ENCODE measurements at places on chromosomes 4 and X.
A peak's percentile ranks its signal among the peaks of the same experiment; 100 is the strongest.

- H3K27me3 ChIP-seq = no peaks in the 10 kb centered on the region
- no peaks in the 10 kb centered on the region for H3K4me1 ChIP-seq
- DNase-seq = no peak
- no peaks in the 10 kb centered on the region for H3K36me3 ChIP-seq
- no peak overlapping the region for H3K4me3 ChIP-seq
Measured at GRCh38 chr4:46933686-46934085, 24.6 kb upstream of the COX7B2 start.

GRCh38 chrX:148905400-148905799 lies 405.0 kb downstream of the AFF2 start:
- H3K36me3 ChIP-seq = no peaks in the 10 kb centered on the region
- no peak for DNase-seq
- H3K27me3 ChIP-seq = no peaks in the 10 kb centered on the region
- H3K4me3 ChIP-seq = no peak overlapping the region
- H3K4me1 ChIP-seq = no peaks in the 10 kb centered on the region
- H3K27ac ChIP-seq = no peak overlapping the region

DNA sequence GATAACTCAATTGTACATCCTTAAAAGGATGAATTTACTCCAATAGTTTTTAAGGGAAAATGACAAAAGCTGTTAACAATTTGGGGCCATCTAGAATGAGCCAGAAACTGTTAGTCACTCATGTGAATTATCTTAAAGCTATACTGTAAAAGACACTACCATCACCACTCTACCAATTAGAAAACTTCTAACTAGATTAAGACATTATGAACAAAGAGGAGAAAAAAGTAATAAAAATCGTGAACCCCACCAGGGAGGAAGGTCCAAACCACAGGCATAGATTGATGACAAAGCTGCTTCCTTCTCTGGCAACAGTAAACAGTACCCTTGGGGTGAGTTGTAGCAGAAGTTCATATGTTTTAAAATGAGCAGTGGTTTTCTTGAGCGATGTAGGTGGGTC lies 106.1 kb downstream of the PDGFC start:
- DNase-seq = no peak
- no peaks in the 10 kb centered on the region for H3K27me3 ChIP-seq
- H3K4me3 ChIP-seq = no peak overlapping the region

- H3K4me1 ChIP-seq = peaks cover 25% of the 10 kb centered on the region
- no peak for DNase-seq
- H3K36me3 ChIP-seq = no peaks in the 10 kb centered on the region
- no peaks in the 10 kb centered on the region for H3K27me3 ChIP-seq
- H3K4me3 ChIP-seq = no peak overlapping the region
Measured at GRCh38 chr4:47839259-47839658, 1.4 kb upstream of the CORIN start.

GRCh38 chrX:23656091-23656490 lies 11.2 kb upstream of the PRDX4 start:
- H3K4me3 ChIP-seq = no peak overlapping the region
- DNase-seq = no peak
- H3K27me3 ChIP-seq = no peaks in the 10 kb centered on the region
- no peak overlapping the region for H3K27ac ChIP-seq
- H3K4me1 ChIP-seq = no peaks in the 10 kb centered on the region
- no peaks in the 10 kb centered on the region for H3K36me3 ChIP-seq

DNA sequence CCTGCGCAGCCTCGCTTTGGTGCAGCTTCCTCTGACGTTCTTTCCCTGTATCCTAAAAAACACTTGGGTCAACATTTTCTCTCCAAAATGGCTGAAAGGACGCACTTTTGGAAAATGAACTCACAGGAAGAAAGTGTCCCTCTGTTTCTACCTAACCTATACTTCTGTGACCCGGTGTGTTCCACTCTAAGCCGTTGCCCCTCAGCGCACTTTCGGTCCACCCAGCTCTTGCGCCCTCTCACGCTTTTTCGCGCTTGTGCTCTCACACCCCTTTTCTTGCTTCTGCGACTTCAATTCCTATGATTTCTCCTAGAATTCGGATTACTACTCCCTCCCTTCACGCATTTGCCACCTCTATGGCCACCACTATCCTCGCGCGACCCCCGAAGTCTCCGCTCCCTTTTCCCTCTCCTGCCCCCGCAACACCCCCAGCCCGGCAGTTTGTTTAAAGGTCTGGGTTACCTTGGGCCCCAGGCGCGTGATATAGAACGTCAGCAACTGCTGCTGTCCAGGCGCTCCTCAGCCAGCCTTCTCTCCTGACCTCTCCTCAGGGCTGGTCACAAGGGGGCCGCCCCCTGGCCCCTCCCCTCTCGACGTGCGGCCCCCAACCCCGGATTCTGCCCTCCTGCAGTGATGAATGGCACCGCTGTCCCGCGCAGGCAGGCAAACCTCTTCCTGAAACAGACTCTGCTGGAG lies at the start of gene USP51:
TSS of gene USP51 (minus strand) at position 535 of the 696 bp plus-strand sequence. CDS start 909 bp downstream, outside the sequence.
- peak within 1 kb of the TSS; percentile 91 for H3K27ac ChIP-seq
- H3K4me1 ChIP-seq = no peaks in the 10 kb centered on the region
- DNase-seq = peak; percentile 52
- H3K4me3 ChIP-seq = peak within 1 kb of the TSS; percentile 72
- H3K36me3 ChIP-seq = no peaks in the 10 kb centered on the region
- no peaks in the 10 kb centered on the region for H3K27me3 ChIP-seq

DNA sequence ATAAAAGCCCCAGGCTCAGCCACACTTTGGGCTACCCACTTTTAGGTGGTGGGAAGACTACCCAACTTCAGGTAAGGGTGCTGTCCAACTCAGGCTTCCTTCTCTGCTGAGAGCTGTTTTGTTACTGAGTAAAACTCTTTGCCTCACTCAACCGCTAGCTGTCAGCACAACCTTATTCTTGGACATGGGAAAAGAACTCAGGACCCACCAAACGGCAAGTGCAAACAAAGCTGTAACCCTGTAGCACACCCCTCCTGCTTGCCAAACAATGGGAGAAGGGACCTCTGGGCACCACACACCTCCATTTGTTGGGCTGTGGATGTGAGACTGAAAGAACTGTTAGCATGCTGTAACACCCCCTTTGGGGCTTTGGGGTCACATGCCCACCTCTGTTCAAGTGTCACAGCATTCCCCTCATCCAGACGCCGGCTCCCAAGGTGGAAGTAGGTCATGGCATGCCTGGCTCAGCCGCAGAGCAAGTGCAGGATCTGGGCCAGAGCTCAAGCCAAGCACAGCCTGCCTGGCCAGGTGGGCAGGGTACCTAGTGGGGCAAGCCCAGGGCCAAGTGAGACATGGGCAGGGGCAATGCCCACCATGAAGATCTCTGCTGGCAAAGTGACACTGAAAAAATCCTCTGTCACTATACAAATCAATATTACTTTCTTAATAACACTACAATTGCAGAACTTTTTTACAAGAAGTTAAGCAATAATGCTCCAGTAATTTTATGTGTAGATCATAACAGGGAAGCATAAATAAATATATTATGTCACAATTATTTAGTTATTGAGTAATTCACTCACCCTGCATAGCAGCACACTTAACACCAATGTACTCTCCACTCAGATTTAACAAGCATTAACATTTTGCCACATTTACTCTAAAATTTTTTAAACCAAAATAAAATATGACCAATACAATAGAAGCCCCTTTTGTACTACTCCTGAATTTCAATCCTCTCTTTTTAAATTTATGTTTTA lies 107.2 kb downstream of the TBCK start:
- H3K27ac ChIP-seq = no peak overlapping the region
- no peak overlapping the region for H3K4me3 ChIP-seq
- H3K36me3 ChIP-seq = no peaks in the 10 kb centered on the region
- no peaks in the 10 kb centered on the region for H3K4me1 ChIP-seq
- no peak for DNase-seq

GRCh38 chr4:47275595-47275994 lies 187.9 kb downstream of the COMMD8 start:
- DNase-seq = no peak
- H3K36me3 ChIP-seq = no peaks in the 10 kb centered on the region
- no peak overlapping the region for H3K27ac ChIP-seq
- H3K4me3 ChIP-seq = no peak overlapping the region

DNA sequence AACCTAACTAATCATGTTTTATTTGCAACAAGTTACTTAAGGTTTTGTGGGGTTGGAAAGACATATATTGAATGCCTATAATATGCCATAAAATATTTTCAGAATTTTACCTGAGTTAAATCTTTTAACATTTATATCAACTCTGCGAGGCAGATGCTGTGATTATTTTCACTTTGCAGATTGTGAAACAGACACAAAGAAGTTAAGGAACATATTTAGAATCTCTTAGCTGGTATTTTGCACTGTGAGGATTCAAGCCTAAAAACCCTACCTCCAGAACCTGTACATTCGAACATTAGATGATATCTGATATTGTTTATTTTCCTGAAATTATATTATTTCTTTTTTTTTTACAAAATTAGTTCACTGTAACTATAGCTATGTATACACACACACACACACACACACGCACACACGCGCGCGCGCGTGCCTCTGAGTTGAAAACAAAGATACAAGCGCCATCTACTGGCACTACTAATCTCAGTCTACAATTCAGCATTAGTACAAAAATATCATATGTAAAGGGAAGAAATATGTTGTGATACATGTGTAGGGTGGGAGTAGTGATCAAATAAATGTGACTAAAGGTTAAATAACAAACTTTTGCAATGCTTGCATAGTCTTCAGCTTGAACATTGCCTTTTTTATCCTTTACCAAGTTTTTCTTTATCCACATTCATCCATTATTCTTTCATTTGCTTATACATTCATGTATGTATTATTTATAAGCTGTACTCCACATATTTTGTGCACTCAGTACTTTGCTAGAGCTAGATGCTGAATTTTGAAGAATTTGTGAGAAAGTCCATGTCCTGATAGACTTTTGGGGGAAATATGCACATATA lies 61.5 kb downstream of the ANXA10 start:
- DNase-seq = peak; percentile 95
- no peaks in the 10 kb centered on the region for H3K36me3 ChIP-seq
- no peak overlapping the region for H3K27ac ChIP-seq
- H3K27me3 ChIP-seq = no peaks in the 10 kb centered on the region
- no peaks in the 10 kb centered on the region for H3K4me1 ChIP-seq
- peak overlapping the region; percentile 29 for H3K4me3 ChIP-seq

DNA sequence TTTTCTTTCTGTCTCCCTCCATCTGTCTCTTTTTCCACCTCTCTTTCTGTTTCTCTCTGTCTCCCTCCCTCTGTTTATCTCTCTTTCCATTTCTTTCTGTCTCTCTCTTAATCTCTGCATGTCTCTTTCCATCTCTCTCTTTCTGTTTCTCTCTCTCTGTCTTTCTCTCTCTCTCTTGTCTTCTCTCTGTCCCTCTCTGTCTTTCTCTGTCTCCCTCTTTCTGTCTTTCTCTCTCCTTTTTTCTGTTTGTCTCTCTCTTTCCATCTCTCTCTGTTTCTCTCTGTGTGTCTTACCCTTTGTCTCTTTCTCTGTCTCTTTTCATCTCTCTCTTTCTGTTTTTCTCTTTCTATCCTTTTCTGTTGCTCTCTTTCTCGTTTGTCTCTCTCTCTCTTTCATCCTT lies 34.7 kb downstream of the ARSF start:
- no peaks in the 10 kb centered on the region for H3K4me1 ChIP-seq
- H3K4me3 ChIP-seq = no peak overlapping the region
- DNase-seq = no peak
- no peaks in the 10 kb centered on the region for H3K27me3 ChIP-seq
- H3K27ac ChIP-seq = no peak overlapping the region

GRCh38 chrX:65596270-65597034 lies 61.9 kb upstream of the LAS1L start:
- H3K27ac ChIP-seq = peak overlapping the region; percentile 85
- DNase-seq = peak; percentile 58
- no peak overlapping the region for H3K4me3 ChIP-seq
- H3K36me3 ChIP-seq = no peaks in the 10 kb centered on the region
- H3K4me1 ChIP-seq = peaks cover 54% of the 10 kb centered on the region
- no peaks in the 10 kb centered on the region for H3K27me3 ChIP-seq

- peaks cover 20% of the 10 kb centered on the region for H3K4me1 ChIP-seq
- H3K27me3 ChIP-seq = peaks cover 7% of the 10 kb centered on the region
- DNase-seq = no peak
- H3K4me3 ChIP-seq = no peak overlapping the region
- H3K36me3 ChIP-seq = no peaks in the 10 kb centered on the region
Measured at GRCh38 chr4:1176398-1177273, 4.3 kb upstream of the SPON2 start.

DNA sequence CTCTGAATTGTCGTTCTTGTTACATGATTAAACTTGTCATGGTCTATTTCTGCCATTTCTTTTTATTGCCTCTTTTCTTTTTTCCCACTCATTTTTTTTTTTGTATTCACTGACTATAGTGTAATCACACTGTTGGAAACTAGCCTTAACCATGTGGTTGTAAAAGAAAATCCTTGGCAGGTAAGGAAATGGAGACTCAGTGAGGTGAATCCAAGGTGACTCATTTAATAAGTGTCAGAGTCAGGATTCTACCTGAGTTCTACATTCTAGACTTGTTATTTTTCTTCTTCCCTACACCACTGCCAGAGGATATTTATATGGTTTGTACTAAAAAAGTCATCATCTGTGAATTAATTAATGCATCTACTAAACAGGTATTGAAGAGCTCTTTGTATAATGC lies 152.2 kb downstream of the CBLL2 start:
- H3K4me1 ChIP-seq = no peaks in the 10 kb centered on the region
- H3K4me3 ChIP-seq = no peak overlapping the region
- DNase-seq = no peak

- H3K36me3 ChIP-seq = no peaks in the 10 kb centered on the region
- no peak for DNase-seq
- no peak overlapping the region for H3K27ac ChIP-seq
- no peaks in the 10 kb centered on the region for H3K27me3 ChIP-seq
- no peak overlapping the region for H3K4me3 ChIP-seq
Measured at GRCh38 chrX:32948130-32948529, 263.2 kb downstream of the DMD start.

GRCh38 chr4:127622621-127622920 lies 10.2 kb upstream of the INTU start:
- peaks cover 10% of the 10 kb centered on the region for H3K27me3 ChIP-seq
- peak overlapping the region; percentile 62 for H3K27ac ChIP-seq
- DNase-seq = no peak
- H3K4me1 ChIP-seq = no peaks in the 10 kb centered on the region
- H3K4me3 ChIP-seq = peak overlapping the region; percentile 53
- H3K36me3 ChIP-seq = no peaks in the 10 kb centered on the region

GRCh38 chr4:47615385-47615784 lies 130.3 kb downstream of the ATP10D start:
- no peak overlapping the region for H3K27ac ChIP-seq
- H3K4me1 ChIP-seq = no peaks in the 10 kb centered on the region
- H3K36me3 ChIP-seq = no peaks in the 10 kb centered on the region
- no peak overlapping the region for H3K4me3 ChIP-seq
